ENCODE measurements at places on chromosomes 7 and 10.

DNA sequence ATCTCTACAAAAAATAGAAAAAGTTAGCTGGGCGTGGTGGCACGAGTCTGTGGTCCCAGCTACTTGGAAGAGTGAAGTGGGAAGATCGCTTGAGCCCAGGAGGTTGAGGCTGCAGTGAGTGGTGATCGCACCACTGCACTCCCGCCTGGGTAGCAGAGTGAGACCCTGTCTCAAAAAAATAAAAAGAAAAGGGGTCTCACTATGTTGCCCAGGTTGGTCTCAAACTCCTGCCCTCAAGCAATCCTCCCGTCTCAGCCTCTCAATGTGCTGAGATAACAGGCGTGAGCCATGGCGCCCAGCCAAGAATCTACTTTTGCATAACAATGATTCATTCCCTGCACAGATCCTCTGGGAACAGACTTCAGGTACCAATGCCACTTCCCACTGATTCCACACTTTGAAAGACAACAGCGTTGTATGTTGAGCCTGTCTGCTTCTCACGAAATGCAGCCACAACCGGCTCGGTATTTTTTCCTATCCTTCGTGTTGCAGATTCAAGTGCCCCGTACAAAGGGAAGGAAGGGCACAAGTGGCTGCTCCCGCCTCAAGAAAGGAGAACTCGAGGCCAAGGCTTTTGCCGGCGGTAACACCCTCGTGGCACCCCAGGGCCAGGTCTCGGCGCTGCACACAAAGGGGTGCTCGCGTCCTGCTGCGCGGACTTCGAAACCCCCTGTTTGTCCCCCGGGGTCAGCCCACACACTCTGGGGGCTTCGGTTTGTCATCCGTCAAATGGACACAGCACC is 745 bp downstream of the DAGLB start:
- peaks cover 25% of the 10 kb centered on the region for H3K36me3 ChIP-seq
- no peaks in the 10 kb centered on the region for H3K27me3 ChIP-seq
- peaks cover 7% of the 10 kb centered on the region for H3K4me1 ChIP-seq
- H3K4me3 ChIP-seq: peak overlapping the region; percentile 99

- H3K4me3 ChIP-seq: no peak overlapping the region
- H3K4me1 ChIP-seq: no peaks in the 10 kb centered on the region
- no peak overlapping the region for H3K27ac ChIP-seq
- no peak for DNase-seq
Measured at GRCh38 chr10:42988069-42988468, 88.8 kb upstream of the RET start.

GRCh38 chr10:3710764-3711163 is 74.2 kb downstream of the KLF6 start:
- no peak overlapping the region for H3K27ac ChIP-seq
- no peak for DNase-seq
- peaks cover 8% of the 10 kb centered on the region for H3K4me1 ChIP-seq
- H3K4me3 ChIP-seq: no peak overlapping the region
- no peaks in the 10 kb centered on the region for H3K27me3 ChIP-seq

DNA sequence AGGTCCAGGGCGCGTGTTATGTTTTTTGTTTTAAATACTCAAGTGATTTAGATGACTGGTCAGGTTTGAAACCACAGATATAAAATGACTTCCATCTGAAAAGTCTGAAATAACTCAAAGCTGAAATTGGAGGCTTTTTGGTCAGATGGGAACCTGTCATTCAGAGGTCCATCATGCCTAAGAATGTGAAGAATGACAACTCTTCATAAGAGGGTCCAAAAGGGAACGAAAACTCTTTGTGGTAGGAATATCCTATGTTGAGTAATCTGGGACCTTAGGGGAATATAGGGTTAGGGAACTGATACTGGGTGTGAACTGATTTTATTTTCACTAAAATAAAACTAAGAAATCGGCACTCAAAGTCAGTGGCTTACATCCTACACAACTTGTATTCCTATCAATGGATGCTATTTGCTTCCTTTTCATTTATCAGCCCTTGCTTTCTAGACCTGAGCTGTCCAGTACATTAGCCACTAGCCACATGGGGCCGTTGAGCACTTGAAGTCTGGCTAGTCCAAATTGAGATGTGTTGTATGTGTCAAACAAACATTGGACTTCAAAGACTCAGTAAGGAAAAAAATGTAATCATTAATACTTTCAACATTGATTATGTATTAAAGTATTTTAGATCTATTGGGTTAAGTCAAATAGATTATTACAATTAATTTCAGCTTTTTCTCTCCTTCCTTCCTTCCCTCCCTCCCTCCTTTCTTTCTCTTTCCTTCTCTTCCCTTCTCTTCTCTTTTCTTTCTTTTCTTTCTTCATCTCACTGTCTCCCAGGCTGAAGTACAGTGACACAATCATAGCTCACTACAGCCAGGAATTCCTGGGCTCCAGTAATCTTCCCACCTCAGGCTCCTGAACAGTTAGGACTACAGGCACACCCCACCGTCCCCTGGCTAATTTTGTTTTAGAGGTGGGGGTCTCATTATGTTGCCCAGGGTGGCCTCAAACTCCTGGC is 56.5 kb upstream of the KDM7A start:
- no peak for DNase-seq
- H3K4me1 ChIP-seq: peaks cover 46% of the 10 kb centered on the region
- H3K27ac ChIP-seq: peak overlapping the region; percentile 87
- no peaks in the 10 kb centered on the region for H3K27me3 ChIP-seq

- no peak overlapping the region for H3K27ac ChIP-seq
- DNase-seq: no peak
- H3K36me3 ChIP-seq: no peaks in the 10 kb centered on the region
- no peaks in the 10 kb centered on the region for H3K27me3 ChIP-seq
- H3K4me3 ChIP-seq: no peak overlapping the region
Measured at GRCh38 chr10:11813855-11814567, 9.1 kb upstream of the PROSER2 start.

GRCh38 chr7:157708919-157709295 is 372.1 kb downstream of the DNAJB6 start:
- H3K4me1 ChIP-seq: no peaks in the 10 kb centered on the region
- no peak for DNase-seq
- no peak overlapping the region for H3K27ac ChIP-seq
- no peak overlapping the region for H3K4me3 ChIP-seq
- H3K36me3 ChIP-seq: no peaks in the 10 kb centered on the region
- peaks cover 35% of the 10 kb centered on the region for H3K27me3 ChIP-seq
